ENCODE measurements at places on chromosomes 5 and 9.

GRCh38 chr9:6076851-6077250 lies 61.4 kb upstream of the RANBP6 start:
- no peak for DNase-seq

DNA sequence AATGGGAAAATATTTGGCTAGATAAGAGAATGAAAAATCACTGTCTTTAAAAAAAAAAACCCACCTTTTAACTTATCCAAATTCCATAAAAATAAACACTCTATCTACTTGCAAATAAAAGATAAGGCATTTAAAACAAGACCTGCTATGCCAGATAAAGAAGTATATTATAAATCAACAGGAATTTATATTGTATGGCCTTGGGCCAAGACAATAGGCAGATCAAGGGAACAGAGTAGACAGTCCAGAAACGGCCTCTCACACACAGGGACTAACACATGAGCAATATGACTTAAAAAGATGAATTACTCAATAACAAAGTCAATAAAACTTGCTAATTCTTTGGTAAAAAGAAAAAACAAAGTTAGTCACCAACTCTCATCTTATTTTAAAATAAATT lies 34.7 kb upstream of the ICE1 start:
- no peak for DNase-seq

- DNase-seq: no peak
Measured at GRCh38 chr9:92954049-92954861, 6.9 kb downstream of the FGD3 start.

DNA sequence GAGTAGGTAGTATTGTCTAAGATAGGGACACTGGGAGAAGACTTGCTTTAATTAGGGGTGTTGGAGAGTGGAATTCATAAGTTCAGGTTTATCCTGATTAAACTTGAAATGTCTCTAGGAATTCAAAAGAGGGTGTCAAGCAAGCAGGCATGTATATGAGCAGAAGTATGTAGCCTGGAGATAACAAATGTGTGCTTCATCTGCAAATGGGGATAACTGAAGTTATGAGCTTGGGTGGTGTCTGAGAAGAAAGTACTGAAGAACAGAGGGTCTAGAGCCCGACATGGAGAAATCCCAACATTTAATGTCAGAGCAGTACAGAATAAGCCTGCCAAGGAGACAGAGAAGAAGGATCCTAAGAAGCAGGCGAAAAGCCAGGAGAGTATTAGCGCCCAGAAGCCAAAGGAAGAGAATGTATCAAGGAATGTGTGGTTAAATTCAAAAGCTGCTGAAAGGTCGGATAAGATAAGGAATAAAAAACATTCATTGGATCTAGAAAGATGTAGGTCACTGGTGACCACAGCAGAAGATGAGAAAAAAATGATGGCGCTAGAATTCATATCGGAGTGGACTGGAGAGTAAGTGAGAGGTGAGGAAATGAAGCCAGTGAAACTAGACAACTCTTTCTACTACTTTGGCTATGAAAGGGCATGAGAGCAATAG lies 401.5 kb upstream of the PIK3R1 start:
- DNase-seq: no peak

- no peak for DNase-seq
Measured at GRCh38 chr9:70402213-70402612, 12.2 kb downstream of the KLF9 start.

DNA sequence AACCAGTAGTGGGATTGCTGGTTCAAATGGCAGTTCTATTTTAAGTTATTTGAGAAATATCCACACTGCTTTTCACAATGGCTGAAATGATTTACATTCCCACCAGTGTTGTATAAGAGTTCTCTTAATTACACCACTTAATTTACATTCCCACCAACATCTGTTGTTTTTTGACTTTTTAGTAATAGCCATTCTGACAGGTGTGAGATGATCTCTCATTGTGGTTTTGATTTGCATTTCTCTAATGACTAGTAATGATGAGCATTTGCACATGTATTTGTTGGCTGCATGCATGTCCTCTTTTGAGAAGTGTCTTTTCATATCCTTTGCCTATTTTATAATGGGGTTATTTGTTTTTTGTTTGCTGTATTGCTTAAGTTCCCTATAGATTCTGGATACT lies 688.3 kb downstream of the PRR16 start:
- no peak for DNase-seq

DNA sequence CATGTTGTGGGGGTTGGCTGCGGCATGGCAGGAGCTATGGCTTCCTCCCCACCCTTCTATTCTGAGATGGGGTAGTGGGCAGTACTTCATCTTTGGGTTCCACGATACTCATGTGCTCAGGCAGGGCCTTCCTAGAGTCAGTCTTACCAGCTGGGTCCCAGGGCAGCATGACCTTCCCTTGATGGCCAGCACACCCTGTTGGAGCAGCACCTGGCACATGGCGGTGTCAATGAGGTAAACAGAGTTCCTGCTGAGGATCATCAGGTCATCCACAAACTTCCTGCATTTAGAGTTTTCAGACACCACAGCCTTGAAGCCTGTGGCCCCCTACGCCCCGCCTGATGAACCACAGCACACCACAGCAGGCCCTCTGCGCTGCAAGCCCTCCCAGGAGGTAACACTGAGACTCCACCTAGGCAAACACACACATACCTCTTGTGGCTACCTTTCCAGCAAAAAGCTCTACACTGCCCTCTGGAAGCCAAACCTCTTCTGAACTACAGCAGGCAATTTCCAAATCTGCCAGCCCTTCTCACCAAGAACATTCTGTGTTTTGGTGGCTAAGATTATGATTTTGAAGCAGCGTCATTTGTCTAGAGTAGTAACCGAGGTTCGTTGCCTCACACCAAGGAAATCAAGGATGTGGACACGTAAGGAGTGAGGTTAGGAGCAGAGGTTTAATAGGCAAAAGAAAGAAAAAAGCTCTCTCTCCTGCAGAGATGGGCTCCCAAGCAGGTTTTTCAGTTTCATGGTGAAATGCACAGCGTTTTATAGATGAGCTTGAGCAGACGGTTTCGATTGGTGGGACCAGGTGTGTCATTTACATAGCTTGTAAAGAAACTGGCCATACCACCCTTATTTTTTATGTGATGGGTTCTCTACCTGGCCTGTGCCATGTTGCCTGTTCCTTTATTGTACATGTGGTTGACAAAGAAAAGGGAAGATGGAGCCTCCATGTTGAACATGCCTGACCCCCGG lies 20.3 kb upstream of the TMEM174 start:
- no peak for DNase-seq

DNA sequence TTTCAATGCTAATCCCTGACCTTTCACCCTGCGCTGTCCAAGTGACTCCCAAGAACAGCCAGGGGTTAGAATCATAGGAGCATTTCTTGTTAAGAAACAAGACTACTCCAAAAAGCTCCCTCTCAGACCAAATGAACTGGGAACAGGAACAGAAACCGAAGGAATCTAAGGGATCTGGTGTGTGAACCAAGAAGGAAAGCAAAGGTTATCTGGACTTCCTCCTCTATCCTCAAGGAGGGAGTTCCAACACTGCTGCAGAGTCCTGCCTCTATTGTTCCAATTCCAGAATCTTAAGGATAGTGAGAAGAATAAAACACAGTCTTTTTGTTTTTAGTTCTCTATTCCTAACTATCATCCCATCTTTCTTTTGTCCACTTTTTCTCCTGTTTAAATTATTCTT lies 87.2 kb downstream of the EPB41L4A start:
- no peak for DNase-seq

GRCh38 chr9:14863402-14863801 lies 46.8 kb downstream of the FREM1 start:
- no peak for DNase-seq

DNA sequence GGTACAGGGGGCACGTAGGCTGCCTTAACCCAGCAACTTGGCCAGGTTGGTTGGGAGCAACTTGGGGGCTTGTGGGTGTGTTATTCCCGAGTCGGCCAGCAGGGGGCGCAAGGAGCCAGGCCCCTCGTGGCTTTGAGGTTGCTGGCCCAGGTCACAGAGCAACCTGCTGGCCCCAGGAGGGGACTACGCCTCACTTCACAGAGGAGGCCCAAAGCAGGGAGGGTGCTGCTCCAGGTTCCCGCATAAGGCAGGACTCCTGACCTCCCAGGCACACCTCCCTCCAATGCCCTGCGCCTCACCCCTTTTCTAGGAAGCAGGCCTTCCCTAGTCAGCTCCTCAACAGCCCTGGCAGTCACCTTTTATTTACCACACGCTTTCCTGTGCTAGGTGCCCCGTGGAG lies 18.1 kb downstream of the KYAT1 start:
- no peak for DNase-seq

GRCh38 chr5:103938146-103938695 lies 375.6 kb upstream of the NUDT12 start:
- DNase-seq: no peak

- DNase-seq: no peak
Measured at GRCh38 chr5:173011566-173011965, 28.0 kb downstream of the ATP6V0E1 start.

- no peak for DNase-seq
Measured at GRCh38 chr9:77421506-77422265, 226.4 kb downstream of the GNA14 start.

GRCh38 chr5:90479611-90480385 lies 5.1 kb downstream of the POLR3G start:
- DNase-seq: no peak

DNA sequence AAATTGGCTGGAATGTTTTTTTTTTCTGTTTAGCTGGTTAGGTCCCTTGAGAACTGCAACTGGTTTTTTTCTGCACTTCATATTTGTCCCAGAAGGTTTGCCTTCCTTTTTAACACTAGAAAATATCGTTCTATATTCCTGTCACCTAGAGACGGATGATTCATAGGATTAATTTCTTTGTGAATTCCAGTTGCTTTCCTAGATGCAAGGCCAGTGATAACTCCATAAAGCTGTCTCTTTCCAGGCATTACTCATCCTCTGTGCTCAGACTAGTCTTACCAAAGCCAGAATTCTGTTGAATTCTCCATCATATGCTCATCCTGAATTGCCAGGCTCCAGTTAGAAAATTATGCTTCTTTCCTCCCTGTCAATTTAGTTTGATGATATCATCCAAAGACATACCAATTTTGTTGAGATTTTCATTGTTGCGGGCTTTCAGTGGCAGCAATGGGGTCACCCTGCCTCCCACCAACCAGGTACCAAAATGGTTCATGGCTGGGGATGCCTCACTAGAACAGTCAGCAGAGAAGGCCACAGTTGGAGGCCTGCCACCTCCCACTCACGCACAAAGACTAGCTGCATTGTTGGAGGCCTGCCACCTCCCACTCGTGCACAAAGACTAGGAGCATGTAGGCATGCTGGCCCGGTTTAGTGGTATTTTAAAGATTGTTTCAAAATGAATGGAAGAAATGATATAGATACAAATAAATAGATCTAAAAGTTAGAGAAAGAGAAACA lies 8.5 kb downstream of the BAAT start:
- DNase-seq: no peak
